ENCODE measurements at places on chromosomes 16 and 17.

- no peak for DNase-seq
Observed at GRCh38 chr17:76119409-76120371, 16.1 kb upstream of the EXOC7 start.

GRCh38 chr17:71519285-71519684, 601.5 kb upstream of the SOX9 start:
- no peak for DNase-seq

GRCh38 chr16:20611350-20611902, 35.3 kb upstream of the ACSM2B start:
- no peak for DNase-seq

DNA sequence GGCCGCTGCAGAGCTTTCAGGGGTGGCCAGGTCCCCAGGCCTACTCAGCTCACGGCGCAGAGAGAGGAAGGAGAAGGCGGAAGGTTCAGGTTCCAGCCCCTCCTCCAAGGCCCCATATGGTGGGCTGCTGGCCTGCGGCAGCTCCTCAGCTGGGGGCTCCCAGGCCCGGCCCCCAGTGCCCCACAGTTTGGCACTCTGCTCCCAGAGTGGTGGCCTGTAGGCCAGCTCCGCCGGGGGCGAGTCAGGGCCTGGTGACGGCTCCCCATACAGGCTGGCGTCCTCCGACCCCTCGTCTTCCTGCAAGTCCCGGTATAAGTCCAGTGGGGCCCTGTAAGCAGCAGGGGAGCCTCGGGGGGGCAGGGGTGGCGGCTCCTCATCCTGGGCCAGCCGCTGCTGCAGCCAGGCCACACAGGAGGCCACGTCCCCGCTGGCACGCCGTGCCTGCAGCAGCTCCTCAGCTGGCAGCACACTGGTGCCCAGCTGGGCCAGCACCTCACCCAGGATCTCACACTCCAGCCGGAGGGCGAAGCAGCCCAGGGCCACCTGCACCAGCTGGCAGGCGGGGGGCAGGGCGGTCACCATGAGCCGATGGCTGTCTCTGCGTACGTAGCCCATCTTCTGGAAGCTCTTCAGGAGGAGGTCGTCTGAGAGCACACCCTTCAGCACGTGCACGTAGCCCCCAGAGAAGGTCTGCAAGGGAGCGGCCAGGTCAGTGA, 3.7 kb downstream of the SPATA2L start:
- no peak for DNase-seq

Measured in T-helper 9 cell (primary cell).